ENCODE measurements at places on chromosomes 6 and 20. TPM values are rescaled to one million over a fixed set of nuclear protein-coding genes. Genes with fewer than 3 reads are reported as not detected.

DNA sequence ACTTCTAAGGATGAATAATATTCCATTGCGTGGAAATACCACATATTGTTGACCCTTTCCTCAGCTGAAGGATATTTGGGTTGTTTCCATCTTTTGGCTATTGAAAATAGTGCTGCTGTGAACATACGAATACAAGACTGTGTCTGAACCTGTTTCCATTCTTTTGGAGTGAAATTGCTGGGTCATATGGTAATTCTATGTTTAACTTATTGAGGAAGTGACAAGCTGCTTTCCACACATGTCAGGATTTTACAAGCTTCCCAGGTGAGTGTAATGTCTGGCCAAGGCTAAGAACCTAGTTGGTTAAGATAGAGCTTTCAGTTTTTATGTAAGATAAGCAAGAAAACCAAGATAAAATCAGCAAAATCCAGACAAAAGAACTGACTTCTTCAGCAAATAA lies 48.8 kb downstream of the PPP1R3G start:
- DNase-seq: no peak

- no peak for DNase-seq
Observed at GRCh38 chr6:111238464-111239119, 151.3 kb downstream of the SLC16A10 start.

The BPI gene
- not detected for polyA plus RNA-seq

DNA sequence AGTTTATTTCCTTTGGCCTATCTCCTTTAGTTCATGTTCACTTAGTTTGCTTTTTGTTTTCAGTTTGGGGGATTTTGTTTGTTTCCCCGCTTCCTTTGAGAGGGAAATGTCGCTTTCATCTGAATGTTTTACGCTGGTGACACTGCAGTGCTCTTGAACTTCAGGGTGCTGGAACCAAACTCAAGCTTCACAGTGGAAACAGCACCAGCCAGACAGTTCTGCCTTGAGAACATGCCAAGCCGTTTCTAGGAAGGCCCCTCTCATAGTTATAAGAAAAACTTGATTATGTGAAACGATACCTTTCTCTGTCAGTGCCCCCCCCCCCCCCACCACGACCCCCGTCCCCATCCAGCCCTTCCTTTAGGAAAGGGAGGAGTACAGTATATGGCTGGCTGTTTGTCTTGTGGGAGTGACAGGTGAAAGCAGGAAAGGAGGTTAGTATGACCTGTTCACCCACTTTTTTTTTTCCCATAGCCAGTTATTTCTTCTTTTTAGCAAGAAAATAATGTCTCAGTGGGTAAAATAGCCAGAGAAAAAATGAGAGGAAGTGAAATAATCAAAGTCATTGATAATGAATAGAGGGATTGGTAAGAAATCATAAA lies 130.1 kb downstream of the LRRC1 start:
- no peak for DNase-seq

DNA sequence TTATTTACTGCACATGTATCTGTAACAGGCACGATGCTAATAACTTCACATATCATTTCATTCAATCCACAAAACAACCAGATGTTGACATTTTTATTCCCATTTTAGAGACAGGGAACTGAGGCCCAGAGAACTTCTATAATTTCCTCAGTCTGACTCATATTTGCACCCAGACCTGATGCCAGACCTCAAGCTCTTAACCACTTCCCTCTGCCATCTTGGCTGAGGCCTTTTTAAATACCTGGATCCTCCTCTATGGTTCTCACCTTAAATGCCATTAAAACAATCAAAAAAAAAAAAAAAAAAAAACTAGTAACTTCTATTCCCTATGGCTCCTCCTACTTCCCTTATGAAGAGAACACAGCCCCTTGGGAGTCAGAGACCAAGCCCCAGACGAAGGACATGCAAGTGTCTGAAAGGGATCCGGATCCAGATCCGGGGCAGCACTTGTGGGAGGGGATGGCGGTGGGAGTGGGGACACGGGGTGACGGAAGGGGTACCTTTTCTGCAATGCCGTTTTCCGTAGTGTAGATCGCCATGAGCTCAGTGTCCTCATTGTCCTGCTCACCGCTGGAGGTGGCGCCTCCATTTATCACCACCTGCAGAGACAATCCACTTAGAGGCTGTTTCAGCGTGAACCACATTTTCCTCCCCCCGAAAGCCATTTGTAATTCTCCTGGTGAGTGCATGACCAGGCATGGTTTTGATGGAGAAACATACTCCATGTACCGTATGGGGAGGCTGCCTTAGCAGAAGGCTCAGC lies 88.7 kb downstream of the SLC23A2 start:
- no peak for DNase-seq

- no peak for DNase-seq
Observed at GRCh38 chr6:35449287-35449881, 2.8 kb upstream of the FANCE start.

DNA sequence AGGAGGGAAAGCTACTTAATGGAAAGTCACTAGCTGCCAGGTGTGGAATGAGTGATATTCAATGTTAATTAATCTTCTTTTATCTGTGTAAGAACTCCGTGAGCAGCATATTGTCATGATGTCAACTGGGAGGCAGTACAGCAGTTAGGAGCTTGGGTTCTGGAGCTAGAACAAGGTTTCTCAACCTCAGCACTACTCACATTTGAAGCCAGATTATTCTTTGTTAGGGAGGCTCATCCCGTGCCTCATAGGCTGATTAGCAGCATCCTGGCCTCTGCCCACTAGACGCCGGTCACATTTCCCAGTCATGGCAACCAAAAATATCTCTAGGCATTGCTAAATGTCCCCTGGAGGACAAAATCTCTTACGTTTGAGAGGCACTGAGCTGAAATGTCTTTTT lies 41.2 kb downstream of the BCAS1 start:
- no peak for DNase-seq

The TCP11 gene
- polyA plus RNA-seq: not detected

The SLC32A1 gene
- not detected for polyA plus RNA-seq

DNA sequence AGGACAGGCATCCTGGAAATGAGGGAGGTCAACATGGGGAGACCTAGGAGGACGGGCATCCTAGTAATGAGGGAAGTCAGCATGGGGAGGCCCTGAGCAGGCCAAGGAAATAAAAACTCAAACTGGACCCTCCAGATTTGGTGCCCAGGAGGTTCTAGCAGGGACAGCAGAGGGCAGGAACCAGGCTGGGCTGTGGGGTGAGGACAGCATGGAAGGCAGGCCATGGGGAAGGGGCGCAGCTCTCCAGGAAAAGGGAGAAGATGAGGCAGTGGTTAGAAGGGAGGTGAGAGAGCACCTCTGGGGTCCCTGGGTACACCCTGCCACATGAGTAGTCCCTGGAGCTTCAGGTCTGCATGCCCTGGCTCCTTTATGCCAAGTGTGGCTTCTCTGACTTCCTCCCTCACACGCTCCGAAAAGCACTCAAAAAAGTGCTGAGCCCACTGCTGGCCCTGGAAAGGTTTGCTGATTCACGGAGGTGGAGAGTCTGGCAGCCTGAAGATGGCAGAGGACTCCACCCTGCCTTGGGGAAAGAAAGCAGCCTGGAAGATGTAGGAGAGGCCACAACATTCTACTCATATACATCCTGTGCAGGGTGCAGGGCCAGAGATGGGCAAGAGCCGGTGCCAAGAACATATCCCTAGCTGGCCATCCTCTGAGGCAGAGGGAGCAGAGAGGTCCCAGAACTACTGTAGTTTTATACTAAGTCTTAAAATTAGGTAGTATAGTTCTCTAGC lies 154.9 kb downstream of the MRPL14 start:
- no peak for DNase-seq

GRCh38 chr6:14068133-14068532 lies 49.4 kb upstream of the CD83 start:
- DNase-seq: no peak

DNA sequence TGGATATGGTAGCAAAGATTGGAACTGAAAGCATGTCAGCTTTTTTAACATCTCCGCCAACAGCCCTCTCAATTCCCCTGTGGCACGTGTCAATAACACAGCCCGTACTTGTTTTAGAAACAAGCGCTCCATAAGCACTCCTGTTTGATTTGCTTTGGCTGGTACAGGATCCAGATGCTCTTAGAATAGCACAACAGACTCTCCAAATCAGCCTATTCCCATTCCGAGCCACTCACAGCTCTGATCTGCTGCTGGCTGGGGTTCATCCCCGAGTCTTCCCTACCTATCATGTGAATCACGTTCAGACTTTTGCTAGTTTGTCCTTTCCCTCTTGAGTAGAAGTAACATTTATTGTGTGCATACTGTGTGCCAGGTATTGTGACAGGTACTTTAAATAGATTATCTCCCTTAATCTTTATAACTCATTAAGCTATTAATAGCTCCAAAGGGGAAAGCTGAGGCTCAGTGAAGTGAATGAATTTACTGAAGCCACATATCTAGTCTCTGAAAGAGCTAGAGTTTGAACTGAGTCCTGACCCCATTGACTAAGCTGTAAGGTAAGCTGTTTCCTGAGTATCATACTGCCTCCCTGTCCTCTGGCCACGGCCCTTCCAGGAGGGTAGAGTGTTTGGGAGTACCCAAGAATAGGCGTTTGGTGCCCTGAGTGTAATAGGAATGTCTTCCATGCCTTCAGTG lies 46.7 kb downstream of the RALY start:
- DNase-seq: peak; percentile 58

- no peak for DNase-seq
Observed at GRCh38 chr6:3340894-3341293, 82.1 kb downstream of the PSMG4 start.

- DNase-seq: no peak
Observed at GRCh38 chr6:4620284-4621151, 155.7 kb upstream of the CDYL start.

GRCh38 chr6:30722280-30723112 lies 2.3 kb downstream of the TUBB start:
- DNase-seq: peak; percentile 81

GRCh38 chr6:87789198-87789899 lies 87.3 kb upstream of the AKIRIN2 start:
- DNase-seq: no peak

DNA sequence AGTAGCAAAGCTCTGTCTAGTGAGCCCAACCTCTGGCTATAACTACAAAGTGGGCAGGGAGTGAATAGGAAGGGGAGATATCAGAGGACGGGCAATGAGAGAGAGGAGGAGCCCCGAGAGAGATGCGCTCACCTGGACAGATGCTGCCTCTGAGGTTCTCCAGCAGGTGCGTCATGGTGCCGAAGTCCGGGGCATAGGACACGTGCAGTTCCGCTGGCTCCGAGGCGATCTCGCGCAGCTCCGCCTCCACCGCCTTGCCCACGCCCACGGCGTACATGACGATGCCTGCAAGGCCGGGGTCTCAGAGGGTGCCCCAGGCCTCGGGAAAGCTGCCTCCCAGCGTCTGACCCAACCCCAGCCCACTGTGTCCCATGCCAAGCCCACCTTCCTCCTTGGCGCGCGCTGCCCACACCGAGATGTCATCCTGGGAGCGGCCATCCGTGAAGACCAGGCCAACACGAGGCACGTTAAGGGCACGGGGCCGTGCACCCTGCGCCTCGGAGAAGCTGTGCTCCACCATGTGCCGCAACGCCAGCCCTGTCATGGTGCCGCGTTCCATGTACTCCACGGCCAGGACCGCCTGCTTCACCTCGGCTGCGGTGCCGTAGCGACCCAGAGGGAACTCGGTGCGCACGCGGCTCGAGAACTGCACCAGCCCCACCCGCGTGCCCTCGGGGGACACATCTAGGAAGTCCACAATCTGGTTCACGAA lies 8.7 kb upstream of the RBPJL start:
- DNase-seq: no peak

- no peak for DNase-seq
Observed at GRCh38 chr20:52096117-52096516, 95.5 kb downstream of the ZFP64 start.

GRCh38 chr6:44306710-44307109 lies 6.4 kb downstream of the AARS2 start:
- DNase-seq: no peak

DNA sequence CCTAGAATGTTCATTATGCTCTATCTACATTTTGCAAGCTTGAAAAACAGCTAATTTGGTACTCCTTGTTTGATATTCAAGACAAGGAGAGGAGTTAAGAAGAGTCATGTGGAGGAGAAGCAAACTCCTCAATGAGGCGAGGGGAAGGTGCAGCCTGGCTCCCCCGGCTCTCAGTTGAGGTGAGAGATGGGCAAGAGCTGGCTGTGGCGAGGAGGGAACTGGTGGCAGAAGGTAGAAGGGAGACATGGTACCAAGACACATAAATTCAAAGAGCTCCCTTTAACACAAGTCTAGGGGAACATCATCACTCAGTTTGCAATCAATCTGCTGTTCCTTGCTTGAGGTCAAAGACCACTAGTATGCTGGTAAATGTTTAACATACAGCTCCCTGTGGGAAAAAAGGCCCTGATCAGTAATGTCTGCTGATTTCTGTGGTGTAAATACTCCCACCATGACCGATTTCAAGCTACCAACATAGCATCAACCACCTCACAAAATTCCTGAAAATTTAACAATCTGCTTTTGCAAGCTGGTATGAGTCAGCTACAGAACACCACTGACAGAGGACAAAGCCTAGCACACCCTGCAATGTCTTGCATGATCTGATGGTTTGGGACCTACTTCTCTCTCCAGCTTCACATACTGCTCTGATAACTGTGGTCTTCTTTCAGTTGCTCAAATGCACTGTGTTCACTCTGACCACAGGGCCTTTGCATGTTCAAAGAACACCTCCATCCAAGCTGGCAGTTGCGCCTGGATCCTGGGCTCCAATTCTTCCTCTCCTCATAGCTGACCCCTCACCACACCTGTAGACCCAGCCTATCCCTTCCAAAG lies 516.3 kb upstream of the CHD6 start:
- no peak for DNase-seq

DNA sequence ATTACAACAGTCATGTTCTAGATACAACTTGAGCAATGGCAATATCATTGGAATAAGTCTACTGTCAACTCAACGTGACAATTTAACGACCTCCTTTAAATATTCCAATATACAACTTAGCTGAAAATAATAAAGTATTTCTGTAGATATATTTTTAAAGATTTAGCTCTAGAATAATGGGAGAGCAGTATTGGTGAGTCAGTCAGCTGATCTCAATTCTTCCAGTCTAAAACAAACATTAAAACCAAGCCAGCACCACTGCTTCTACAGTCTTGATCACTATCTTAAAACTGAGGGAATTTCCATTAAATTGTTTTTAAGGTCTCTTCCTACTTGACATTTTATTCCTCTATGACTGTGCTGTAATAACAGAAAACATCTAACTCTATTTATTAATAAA lies 38.2 kb downstream of the NOL7 start:
- no peak for DNase-seq

- no peak for DNase-seq
Observed at GRCh38 chr6:111550953-111551352, 54.7 kb downstream of the TRAF3IP2 start.

GRCh38 chr20:9550871-9551270 lies 36.5 kb downstream of the LAMP5 start:
- DNase-seq: no peak

DNA sequence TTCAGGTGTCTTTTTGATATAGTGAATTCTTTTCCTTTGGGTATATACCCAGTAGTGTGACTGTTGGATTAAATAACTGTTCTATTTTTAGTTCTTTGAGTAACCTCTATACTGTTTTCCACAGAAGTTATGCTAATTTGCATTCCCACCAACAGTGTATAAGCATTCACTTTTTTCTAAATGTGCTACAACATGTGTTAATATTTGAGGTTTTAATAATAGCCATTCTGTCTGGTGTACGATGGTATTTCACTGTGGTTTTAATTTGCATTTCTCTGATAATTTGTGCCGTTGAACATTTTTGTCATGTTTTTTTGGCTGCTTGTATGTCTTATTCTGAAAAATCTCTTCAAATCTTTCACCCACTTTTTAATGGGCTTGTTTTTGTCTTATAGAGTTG lies 563.5 kb downstream of the GRIK2 start:
- no peak for DNase-seq
